Activated T-cell treated with anti-CD3 and anti-CD28 coated beads, Interleukin-2, amount 50 U/mL, for 24 hours (primary cell): ENCODE measurements at places on chromosomes 4 and X.
A peak's percentile ranks its signal among the peaks of the same experiment; 100 is the strongest.

GRCh38 chr4:157072002-157072401, 3.9 kb upstream of the GLRB start:
- H3K36me3 ChIP-seq, result no peaks in the 10 kb centered on the region
- no peak for DNase-seq
- H3K4me1 ChIP-seq, result no peaks in the 10 kb centered on the region
- no peak overlapping the region for H3K4me3 ChIP-seq
- H3K27me3 ChIP-seq, result peaks cover 25% of the 10 kb centered on the region

DNA sequence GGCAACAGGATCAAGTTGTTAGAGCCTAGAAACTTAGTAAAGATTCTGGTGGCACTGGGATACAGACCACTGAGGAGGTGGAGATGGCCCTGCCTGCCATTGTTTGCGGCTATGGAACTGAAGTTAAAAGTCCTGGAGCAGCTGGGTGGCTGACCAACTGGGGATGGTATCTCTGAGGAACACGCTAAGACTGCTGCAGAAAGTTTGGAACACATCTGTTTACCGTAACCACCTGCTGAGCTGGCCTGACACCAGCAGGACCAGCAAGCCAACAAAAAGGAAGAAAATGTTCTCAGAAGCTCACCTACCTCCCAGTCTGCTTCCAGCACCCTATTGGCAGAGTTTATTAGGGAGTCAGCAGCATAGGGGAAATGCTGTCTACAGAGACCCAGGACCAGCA, 17.4 kb upstream of the PACRGL start:
- H3K27me3 ChIP-seq, result peaks cover 19% of the 10 kb centered on the region
- H3K4me1 ChIP-seq, result no peaks in the 10 kb centered on the region
- H3K4me3 ChIP-seq, result no peak overlapping the region
- DNase-seq, result no peak
- no peaks in the 10 kb centered on the region for H3K36me3 ChIP-seq

DNA sequence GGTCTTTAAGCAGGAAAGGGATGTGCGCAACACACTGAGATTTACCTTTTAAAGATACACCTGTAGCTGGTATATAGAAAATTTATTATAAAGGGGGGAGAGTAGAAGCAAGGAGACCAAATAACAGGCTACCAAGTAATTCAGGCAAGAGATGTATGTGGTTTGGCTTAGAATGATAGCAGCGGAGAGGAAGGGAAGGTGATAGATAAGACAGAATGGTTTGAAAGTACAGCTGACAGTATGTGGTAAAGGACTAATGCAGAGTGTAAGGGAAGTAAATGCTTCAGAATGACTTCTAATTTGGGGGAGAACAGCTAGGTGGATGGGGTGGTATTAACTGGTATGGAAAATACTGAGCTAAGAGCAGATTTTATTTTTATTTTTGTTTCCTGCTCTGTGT, 308.9 kb downstream of the ANTXR2 start:
- no peaks in the 10 kb centered on the region for H3K36me3 ChIP-seq
- DNase-seq, result no peak
- H3K4me1 ChIP-seq, result no peaks in the 10 kb centered on the region
- no peak overlapping the region for H3K4me3 ChIP-seq

DNA sequence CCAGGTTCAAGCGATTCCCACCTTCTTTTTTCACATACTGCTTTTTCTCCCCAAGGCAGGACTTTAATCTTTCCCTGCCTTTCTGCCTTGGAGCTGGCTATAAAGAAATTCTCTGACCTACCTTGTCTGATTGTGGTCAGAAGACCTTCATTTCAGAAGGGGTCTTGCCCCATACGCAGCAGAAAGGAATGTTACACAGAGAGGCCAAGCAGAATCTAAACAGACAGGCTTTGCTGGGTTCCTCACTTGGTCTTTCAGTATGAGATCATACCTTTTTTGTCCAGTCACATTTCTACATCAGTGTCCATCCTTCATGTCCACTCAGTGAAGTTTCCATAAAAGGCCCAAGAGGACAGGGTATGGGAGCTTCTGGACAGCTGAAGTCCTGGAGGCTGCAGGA, 108.3 kb upstream of the RBPJ start:
- H3K36me3 ChIP-seq, result no peaks in the 10 kb centered on the region
- peaks cover 6% of the 10 kb centered on the region for H3K4me1 ChIP-seq
- DNase-seq, result no peak
- H3K27me3 ChIP-seq, result peaks cover 21% of the 10 kb centered on the region
- H3K27ac ChIP-seq, result no peak overlapping the region
- no peak overlapping the region for H3K4me3 ChIP-seq

GRCh38 chr4:146520896-146521540, 722 bp downstream of the SLC10A7 start:
- peak; percentile 34 for DNase-seq
- no peaks in the 10 kb centered on the region for H3K27me3 ChIP-seq
- H3K4me3 ChIP-seq, result no peak overlapping the region
- H3K27ac ChIP-seq, result no peak overlapping the region
- peaks cover 28% of the 10 kb centered on the region for H3K4me1 ChIP-seq

DNA sequence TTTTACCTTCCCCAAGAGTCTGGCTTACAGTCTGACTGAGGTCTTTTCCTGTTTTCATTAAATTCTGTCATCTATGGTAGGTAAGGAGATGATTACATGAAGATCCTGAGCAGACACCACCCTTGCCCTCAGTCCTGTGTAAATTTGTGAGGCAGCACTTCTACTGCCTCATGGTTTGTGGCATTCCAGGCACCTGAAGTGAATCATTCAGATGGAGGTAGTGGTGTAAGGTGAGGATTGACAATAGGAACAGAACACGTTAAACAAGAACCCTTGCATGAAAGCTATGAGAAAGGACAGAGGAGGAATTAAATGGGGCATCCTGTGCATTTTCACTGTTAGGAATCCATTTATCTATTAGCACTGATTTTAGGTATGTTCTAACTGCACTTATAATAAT, 618.6 kb downstream of the TLL1 start:
- no peak for DNase-seq
- no peaks in the 10 kb centered on the region for H3K36me3 ChIP-seq
- H3K27ac ChIP-seq, result no peak overlapping the region
- H3K4me1 ChIP-seq, result no peaks in the 10 kb centered on the region
- no peak overlapping the region for H3K4me3 ChIP-seq

DNA sequence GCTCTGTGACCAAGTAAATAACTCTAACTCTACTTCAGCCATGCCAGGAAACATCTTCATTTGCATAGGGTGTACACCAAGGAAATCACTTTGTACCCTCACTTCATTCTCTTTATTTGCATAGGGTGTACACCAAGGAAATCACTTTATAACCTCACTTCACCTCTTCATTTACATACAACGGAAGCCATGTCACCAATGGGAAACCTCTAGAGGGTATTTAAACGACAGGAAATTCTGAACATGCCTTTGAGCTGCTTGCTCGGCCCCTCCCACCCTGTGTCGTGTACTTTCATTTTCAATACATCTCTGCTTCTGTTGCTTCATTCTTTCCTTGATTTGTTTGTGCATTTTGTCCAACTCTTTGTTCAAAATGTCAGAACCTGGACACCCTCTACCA, 848.1 kb upstream of the FRG1 start:
- DNase-seq, result no peak
- H3K4me3 ChIP-seq, result no peak overlapping the region
- H3K36me3 ChIP-seq, result no peaks in the 10 kb centered on the region

GRCh38 chr4:182803235-182803634, 114.0 kb downstream of the DCTD start:
- peaks cover 12% of the 10 kb centered on the region for H3K27me3 ChIP-seq
- no peak overlapping the region for H3K27ac ChIP-seq
- H3K4me3 ChIP-seq, result no peak overlapping the region
- no peaks in the 10 kb centered on the region for H3K36me3 ChIP-seq
- H3K4me1 ChIP-seq, result peaks cover 5% of the 10 kb centered on the region

DNA sequence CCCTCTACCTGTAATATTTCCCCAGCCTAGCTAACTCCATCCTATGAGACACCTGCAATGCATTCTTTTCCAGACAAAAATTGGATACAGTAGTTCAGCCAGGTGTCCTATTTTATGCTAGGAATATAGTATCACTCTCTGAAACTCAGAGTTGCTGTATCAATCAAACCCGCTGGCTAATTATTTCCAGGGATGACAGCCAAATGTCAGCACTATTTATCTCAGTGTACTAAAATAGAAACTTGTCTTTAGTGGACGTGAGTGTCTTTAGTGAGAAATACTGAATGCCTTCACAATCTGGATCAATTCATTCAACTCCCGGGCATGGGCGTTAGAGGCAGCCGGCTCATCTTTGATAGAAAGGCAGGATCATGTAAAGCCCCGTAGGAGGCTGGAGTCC, 196.2 kb downstream of the RBM46 start:
- no peak overlapping the region for H3K4me3 ChIP-seq
- no peaks in the 10 kb centered on the region for H3K36me3 ChIP-seq
- no peak for DNase-seq
- H3K4me1 ChIP-seq, result no peaks in the 10 kb centered on the region

- H3K4me1 ChIP-seq, result peaks cover 9% of the 10 kb centered on the region
- DNase-seq, result no peak
- H3K36me3 ChIP-seq, result peaks cover 10% of the 10 kb centered on the region
- peaks cover 6% of the 10 kb centered on the region for H3K27me3 ChIP-seq
- no peak overlapping the region for H3K4me3 ChIP-seq
These were observed 12.5 kb downstream of the MORC4 start for GRCh38 chrX:106987488-106987887.

GRCh38 chrX:119155416-119156035, 27.9 kb upstream of the KIAA1210 start:
- H3K36me3 ChIP-seq, result no peaks in the 10 kb centered on the region
- no peaks in the 10 kb centered on the region for H3K4me1 ChIP-seq
- H3K4me3 ChIP-seq, result no peak overlapping the region
- H3K27me3 ChIP-seq, result peaks cover 39% of the 10 kb centered on the region
- no peak overlapping the region for H3K27ac ChIP-seq

DNA sequence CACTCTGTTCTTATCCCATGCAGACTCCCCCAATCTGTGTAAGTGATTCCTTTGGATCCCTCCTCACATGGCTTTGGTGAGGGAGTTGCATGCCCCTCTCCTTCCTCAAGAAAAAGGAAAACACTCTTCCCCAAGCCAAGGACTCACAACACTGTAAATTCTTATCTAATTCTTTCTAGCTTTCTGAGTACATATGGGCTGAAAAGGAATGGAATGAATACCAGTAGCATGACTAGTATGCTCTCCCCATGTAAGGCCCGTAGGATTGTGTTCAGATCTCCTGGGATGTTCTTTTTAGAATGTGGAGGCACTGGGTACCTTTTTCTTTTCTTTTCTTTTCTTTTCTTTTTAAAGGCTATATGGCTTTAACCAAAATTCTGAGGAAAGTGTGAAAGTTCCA, 17.0 kb upstream of the MAGED1 start:
- no peak overlapping the region for H3K27ac ChIP-seq
- H3K4me3 ChIP-seq, result no peak overlapping the region

GRCh38 chr4:165692082-165692481, 181.0 kb upstream of the TLL1 start:
- H3K4me3 ChIP-seq, result no peak overlapping the region
- H3K27ac ChIP-seq, result no peak overlapping the region
- H3K36me3 ChIP-seq, result no peaks in the 10 kb centered on the region
- no peak for DNase-seq

DNA sequence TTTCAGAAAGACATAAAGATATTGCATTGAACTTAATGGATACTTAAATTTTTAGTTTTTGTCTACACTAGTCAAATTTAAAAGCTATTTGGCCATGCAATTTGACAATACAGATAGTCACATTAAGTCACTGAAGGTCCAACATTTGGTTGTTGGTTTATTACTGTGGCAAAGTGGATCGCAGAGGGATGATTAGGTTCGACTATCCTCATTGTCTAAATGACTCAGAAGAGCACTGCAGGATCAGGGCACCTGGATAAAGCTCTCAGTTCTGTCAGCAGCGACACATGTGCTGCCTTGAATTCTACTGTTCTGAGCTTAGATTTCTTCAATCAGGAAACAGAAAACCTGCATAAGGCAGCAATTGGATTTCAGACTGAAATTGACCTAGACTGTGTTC, 130.7 kb downstream of the AMELX start:
- H3K27me3 ChIP-seq, result peaks cover 48% of the 10 kb centered on the region
- no peak for DNase-seq
- H3K27ac ChIP-seq, result no peak overlapping the region

DNA sequence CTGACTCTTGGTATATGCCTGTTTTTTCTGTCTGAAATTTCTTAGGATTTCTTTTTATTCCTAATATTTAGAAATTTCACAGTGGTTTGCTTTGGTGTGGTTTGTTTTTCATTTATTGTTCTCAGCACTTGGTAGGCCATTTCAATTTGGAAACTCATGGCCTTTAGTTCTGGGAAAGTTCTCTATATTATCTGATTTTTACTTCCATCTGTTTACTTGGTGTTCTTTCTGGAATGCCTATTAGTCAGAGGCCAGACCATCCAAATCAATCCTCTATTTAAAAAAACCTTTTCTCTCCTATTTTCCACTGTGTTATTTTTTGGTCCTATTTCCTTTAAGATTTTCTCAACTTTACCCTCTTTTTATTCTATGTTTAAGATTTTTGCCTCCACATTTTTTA, 188.1 kb upstream of the SFRP2 start:
- no peak overlapping the region for H3K4me3 ChIP-seq
- no peaks in the 10 kb centered on the region for H3K36me3 ChIP-seq
- H3K4me1 ChIP-seq, result no peaks in the 10 kb centered on the region
- H3K27me3 ChIP-seq, result peaks cover 9% of the 10 kb centered on the region
- no peak overlapping the region for H3K27ac ChIP-seq
- DNase-seq, result no peak

DNA sequence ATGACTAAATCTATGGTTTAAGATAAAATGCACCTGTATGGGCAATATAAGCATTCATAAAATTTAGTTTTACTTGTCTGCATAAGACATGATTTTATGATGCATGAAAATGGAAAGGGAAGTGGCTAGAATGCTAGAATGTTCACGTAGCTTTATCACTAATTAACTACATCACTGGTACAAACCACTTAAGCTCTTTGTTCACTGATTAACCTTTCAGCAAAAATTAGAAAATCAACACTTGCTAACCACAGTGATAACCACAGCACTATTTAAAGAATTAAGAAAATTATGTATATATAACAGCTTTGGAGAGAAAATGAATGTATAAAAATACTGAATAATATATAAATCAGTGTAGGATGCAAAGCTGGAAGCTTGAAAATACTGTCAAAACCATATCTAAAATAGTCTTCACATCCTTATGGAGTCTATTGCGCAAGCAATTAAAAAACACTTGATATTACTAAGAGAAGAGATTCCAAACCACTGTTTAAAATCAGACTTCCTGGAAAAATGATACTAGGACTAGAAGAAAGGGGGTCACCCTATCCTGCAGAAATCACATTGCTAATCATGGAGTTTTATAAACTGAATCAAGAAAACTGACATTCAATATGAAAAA, 51.9 kb downstream of the EFHC2 start:
- H3K4me3 ChIP-seq, result no peak overlapping the region
- no peak overlapping the region for H3K27ac ChIP-seq
- no peaks in the 10 kb centered on the region for H3K36me3 ChIP-seq
- H3K27me3 ChIP-seq, result peaks cover 23% of the 10 kb centered on the region
- no peaks in the 10 kb centered on the region for H3K4me1 ChIP-seq

DNA sequence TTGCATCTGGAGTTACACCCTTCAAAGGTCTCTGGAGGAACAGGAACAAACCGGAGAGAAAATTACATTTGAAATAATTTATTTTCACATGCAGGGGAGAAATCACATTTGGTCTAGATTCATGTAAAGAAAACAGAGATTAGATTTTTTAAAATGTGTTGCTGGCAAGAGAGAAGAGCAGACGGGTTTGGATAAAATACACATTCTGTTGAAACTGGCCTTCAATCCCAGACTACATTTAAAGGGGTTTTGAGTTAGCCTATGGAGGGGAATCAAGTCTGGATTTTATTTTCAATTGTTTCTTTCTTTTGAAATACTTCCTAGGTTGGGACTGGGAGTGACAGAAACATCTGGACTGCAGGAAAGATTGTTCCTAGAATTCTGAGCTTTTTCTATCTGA, 180.8 kb downstream of the NHS start:
- peaks cover 2% of the 10 kb centered on the region for H3K4me1 ChIP-seq
- DNase-seq, result no peak
- no peak overlapping the region for H3K4me3 ChIP-seq
- H3K27me3 ChIP-seq, result peaks cover 53% of the 10 kb centered on the region
